ENCODE measurements at places on chromosomes 1 and 21.

DNA sequence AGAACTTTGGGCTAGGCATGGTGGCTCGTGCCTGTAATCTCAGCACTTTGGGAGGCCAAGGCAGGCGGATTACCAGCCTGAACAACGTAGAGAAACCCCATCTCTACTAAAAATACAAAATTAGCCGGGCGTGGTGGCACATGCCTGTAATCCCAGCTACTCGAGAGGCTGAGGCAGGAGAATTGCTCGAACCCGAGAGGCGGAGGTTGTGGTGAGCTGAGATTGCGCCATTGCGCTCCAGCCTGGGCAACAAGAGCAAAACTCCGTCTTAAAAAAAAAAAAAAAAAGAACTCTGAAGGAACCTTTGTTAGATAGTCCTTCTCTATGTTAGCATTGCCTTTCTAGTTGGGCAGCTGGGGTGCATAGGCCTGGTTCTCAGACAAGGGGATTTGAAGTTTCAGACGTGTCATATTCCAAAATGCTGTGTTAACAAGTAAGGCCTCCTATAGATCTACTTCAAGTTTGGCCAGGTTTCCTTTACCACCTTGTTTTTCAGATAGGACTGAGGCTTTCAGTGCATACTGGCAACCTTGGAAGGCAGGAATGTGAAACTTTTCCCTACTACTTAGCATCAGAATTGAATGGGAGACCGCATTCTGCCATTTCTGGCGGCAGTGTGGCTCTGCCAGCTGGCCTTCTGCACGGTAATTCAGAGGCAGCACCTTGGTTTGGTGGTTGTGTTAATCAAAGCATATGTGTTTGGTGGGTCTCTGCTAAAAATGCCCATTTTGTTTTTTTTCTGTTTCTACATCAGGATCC is 6.1 kb downstream of the UQCRH start:
- DNase-seq: no peak

- DNase-seq: no peak
Observed at GRCh38 chr1:45430490-45430889, 60.5 kb downstream of the TESK2 start.

DNA sequence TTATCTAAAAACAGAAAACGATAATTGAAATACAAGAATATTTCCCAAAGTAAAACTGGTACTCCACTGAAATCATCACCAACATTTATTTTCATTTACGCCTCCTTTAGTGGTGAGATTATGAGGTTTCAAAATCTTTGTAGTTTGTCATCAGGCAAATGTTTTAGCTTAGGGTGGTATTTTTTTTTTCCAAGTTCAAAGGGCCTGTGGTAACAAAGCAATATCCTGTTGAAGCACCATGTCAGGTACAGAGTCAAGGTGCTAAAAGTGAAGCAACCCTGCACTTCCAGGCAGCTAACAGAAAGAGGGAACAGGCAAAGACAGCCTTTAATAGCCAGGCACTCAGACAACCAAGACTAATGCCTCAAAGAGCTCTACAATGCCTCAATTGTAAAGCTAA is 89.2 kb downstream of the JAK1 start:
- no peak for DNase-seq

DNA sequence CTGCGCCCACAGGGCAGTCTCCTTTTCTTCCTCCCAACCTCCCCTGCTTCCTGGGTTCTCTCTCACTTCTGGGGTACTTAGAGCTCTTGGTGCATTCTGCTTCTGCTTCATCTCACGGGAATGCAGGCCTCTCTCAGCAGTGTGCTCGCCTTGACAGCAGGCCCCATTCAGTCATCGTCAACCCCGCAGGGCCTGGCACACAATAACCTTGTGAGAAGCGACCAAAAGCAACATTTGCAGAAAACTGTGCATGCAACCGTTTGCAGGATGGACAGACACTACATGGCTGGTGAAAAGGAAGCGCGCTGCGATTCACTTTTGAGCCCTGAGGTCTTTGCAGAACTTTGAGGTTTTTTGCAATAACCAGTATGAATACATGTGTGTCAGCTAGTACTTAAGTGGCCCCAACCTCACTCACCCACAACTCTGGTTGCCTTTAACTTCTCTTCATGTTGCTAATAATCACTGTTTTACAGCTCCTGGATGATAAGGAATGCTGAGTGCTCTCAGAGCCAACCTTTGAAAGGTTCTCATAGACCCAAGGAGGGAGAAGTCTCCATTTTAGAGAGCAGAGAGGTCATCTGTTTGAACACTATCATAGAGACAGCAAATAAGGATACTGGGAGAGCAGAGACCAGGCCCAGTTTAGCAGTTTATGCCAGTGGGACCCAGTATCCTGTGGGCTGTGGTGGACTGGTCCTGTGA is 2.5 kb upstream of the CD160 start:
- DNase-seq: no peak

GRCh38 chr1:121517586-121518230 is 332.9 kb downstream of the SRGAP2C start:
- DNase-seq: no peak

DNA sequence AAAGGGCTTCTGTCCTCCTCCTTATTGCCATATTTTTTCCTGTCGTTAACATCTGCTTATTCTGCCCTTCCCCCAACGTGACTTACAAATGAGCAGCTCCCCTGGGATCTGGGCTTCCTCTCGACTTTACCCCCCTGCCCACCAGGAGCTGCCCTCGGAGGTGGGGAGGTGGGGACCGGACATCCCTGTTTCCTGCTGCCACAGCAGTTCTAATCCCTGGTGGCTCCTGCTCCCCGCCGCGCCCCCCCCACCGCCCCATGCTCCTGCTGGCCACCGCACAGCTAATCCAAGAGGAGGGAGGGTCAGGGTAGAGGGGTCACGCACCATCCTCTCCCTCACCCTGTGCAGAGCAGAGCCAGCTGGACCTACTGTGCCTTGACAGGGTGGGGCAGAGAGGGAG is 4.4 kb upstream of the SLC27A3 start:
- DNase-seq: no peak

DNA sequence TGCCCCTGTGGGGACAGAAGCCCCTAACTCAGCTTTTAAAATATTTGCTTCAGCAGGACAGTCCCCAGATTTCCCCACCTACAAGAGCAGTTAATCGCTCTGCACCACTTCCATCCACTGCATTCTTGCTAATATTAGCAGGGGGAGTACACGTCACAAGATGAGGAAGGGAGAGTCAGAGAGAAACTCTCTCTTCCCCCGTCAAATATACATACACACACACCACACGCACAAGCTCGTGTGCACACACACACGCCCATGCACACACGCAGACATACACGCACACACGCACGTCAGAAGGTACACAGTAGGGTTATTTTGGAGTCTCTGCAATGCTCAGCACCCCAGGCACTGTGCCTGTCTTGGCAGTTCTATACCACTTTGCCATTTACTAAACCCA is 2.1 kb downstream of the CLCA1 start:
- DNase-seq: no peak

DNA sequence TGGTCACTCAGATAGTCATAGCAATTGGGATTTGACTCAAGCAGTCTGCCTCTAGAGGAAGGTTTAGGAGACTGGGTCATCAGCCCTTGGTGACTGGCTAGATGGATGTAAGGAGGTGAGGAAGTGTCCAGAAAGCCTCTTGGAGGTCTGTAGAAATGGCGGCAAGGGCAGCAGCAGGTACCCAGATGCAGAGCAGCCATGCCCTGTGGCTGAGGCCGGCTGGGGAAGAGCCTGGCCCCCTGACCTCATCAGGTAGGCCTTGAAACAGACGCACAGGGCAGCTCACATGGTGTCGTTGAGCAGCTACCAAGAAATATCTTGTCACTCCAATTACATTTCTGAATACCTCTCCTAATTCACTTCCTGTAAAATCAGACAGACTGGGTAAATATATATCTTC is 98.2 kb downstream of the DMRTB1 start:
- no peak for DNase-seq

Measured in brain pericyte (primary cell).